ENCODE measurements at places on chromosomes 6 and 20.

DNA sequence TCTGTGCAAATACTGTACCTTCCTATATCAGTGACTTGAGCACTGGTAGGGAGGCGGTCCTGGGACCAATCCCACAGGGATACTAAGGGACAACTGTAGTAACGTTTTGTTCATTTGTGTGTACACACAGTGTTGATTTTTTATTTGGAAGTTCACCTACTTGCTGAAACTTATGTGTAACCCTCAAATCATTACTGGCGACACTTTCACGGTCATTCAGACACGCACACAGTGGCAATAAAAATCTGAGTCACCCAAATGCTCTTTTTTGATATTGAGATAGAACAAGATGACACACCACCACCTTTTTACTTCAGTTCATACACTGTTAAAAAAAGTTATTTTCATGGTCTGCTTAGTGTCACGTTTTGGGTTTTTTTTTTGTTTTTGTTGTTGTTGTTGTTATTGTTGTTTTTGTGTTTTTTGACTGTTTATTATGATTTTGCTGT lies 79.8 kb downstream of the QKI start:
- no peak for DNase-seq

DNA sequence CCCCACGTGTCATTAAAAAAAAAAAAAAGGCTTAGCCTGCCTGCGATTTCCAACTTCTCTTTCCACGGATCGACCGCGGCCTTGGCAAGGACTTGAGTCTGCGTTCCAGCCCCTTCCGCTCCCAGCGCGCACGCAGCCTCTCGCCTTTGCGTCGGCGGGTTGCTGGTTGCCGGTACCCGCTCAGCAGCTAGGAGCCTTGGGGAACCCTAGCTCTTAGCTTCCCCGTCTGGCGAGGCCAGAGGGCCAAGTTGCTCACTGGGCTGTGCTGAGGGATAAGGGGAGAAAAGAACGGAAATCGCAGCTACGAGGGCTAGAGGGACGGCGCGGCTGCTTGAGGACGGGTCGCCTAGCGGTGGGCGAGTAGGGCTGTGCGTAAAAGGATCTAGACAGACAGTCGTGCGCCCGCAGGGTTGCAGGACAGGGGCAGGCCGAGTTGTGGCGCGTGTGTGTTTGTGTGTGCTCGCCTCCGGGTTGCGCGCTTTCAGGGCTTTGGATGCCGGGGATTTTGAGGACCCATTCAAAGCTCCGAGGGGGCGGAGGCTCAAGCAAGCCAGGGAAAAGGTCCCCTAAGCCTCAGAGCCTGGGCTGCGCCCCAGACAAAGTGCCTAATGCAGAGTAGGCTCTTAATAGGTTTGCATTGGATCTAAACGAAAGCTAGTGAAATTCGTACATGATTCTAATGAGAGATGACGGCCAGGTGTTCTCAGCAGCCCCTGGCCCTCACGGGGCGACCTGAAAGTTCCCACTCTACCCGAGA lies 40.5 kb upstream of the OSTM1 start:
- DNase-seq: peak; percentile 36

- DNase-seq: no peak
Observed at GRCh38 chr20:25291432-25292133, 43.7 kb downstream of the PYGB start.

GRCh38 chr6:5424726-5425125 lies 163.4 kb downstream of the FARS2 start:
- DNase-seq: no peak

GRCh38 chr6:44172731-44173500 lies 14.3 kb downstream of the CAPN11 start:
- peak; percentile 88 for DNase-seq

DNA sequence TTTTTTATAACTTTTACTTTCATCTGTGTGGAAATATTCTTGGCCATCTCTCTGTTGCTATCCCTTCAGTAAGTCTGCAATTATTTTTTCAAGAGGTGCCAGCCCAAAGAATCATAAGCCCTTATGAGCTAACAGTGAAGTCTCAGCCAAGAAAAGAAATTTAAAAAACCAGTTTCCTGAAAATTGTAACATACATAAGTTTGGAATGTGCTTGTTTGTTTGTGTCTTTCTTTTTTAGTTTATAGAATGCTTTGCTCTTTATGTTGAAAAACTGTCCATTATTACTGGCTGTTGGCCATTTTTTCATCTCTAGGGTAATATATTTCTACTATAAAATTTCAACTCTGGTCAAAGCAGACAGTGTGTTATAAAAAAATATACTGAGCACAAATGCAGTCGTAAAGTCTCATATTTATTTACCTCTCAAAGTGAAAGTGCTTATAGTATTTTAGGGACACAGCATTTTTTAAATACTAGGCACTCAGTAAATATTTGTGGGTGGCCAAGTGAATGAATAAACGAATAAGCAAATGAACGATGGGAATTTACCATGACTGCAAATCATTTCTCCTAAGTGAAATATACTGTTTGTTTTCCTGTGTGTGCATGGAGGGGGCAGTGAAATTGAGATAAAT lies 659.7 kb downstream of the KIF16B start:
- no peak for DNase-seq

DNA sequence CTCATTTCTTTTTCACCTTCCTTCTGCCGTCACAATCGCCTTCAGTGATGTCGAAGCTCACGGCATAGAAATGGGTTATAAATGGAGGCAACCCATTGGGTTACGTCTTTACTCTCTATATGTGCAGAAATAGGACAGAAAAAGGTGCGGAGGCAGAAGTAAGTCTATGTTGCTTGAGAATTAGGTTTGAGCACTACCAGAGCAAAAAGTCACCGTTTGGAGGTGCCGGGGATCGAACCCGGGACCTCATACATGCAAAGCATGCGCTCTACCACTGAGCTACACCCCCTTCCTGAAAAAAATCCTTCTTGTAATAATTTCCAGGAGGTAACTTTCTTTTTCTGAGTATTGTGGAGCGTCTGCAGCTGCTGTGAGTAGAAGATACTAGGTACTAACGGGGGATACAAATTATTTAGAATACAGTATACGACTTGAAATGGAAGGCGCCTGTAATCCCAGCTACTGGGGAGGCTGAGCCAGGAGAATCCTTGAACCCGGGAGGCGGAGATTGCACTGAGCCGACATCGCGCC lies 134.2 kb downstream of the TRIM27 start:
- DNase-seq: peak; percentile 24

GRCh38 chr6:11428371-11428770 lies 109.2 kb upstream of the TMEM170B start:
- DNase-seq: no peak

DNA sequence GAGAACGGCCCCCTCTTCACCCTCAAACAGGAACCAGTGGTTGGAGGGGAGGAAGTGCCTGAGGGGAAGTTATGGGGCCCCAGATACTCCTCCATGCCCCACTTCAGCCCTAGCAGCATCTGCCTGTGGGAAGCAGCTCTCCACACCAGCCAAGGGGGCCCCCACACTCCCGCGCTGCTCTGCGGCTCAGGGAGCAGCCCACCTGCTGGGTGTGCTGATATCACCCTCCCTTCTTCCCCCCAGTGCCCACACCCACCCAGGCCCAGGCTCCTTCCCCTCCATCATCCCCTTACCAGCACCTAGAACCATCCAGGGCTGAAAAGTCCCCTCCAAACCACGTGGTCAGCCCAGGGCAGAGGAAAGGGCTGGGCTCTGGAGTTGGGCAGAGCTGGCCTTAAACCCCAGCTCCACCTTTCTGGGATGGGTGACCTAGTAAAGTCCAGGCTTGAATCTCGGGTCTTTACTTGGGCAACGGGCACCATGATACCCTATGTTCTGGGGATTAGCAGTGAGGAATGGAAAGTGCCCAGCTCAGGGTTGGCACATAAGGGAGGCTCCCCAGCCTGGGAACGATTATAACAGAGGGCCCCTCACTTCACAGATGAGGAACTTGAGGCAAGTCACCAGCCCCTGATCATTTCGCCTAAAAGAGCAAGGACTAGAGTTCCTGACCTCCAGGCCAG lies 663 bp downstream of the LST1 start:
- DNase-seq: no peak

GRCh38 chr6:153485072-153485471 lies 354.0 kb upstream of the RGS17 start:
- no peak for DNase-seq

- no peak for DNase-seq
Observed at GRCh38 chr6:1864496-1864895, 254.8 kb downstream of the FOXC1 start.

GRCh38 chr6:16267428-16268263 lies 29.3 kb downstream of the GMPR start:
- no peak for DNase-seq

GRCh38 chr6:135909737-135910387 lies 58.4 kb downstream of the PDE7B start:
- DNase-seq: peak; percentile 69

GRCh38 chr6:37277001-37277409 lies 19.1 kb upstream of the TMEM217 start:
- no peak for DNase-seq

DNA sequence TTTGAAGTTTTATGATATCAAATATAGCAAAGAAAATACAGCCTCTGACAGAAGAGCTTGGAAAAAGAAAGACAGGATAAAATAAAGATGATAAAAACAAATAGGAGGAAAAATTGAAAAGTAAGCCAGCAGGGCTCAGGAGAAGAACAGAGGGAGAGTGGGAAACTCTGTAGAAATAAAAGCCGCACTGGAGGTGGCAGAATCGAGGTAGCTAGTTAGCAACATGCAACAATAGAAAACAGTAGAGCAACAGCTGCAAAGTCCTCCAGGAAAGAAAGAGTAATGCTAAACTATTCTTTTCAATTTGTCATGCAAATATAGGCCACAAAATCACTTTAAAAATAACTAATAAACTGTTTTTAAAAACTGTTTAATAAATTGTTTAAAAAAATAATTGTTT lies 28.8 kb downstream of the HBS1L start:
- no peak for DNase-seq

Measured in colonic mucosa (tissue), 4 donors.